ENCODE measurements at places on chromosomes 3 and 15.

- DNase-seq = no peak
These were observed 42.0 kb upstream of the CFAP161 start for GRCh38 chr15:81091889-81092558.

DNA sequence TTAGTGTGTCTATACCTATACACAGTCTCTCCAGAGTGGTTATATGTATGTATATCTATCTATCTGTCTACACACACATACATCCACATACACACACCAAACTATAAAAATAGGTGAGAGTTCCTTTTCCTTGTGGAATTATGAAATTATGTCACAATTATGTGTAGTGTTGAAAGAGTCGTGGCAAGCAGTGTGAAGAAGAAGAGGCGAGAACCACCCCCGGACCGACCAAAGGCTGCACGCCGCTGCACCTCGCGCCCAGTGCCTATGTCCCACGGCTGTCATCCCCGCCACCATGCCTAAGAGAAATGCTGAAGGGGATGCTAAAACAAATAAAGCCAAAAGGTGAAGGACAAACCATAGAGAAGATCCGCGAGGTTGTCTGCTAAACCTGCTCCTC is 95.0 kb upstream of the RAP2B start:
- no peak for DNase-seq

DNA sequence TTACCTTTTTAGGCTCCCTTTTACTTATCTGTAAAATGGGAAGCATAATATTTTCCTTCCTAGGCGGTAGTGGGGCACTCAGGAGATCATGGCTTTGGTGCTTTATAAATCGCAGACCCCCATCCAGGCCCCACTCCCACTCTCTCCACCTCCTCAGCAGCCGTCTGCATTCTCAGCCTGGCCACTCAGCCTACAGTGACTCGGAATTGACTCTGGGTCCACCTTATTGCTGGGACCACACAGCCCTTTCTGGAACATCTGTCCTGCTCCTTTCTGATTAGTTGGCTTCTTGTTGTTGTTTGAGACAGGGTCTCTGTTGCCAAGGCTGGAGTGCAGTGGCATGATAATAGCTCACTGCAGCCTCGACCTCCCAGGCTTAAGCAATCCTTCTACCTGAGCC is 76.5 kb downstream of the RPLP1 start:
- DNase-seq = no peak

GRCh38 chr3:136819392-136819730 is 435 bp downstream of the SLC35G2 start:
- no peak for DNase-seq
